ENCODE measurements at places on chromosomes 11 and 22. TPM values are rescaled to one million over a fixed set of nuclear protein-coding genes. Genes with fewer than 3 reads are reported as not detected.

The HBE1 gene
- polyA plus RNA-seq: not detected

The KRTAP5-10 gene
- polyA plus RNA-seq: not detected

The TRIM51 gene
- polyA plus RNA-seq: not detected

The BAIAP2L2 gene
- polyA plus RNA-seq: 34.7 TPM

The TRIM6 gene
- polyA plus RNA-seq: 1.0 TPM

The MAJIN gene
- polyA plus RNA-seq: not detected

The CALCA gene
- polyA plus RNA-seq: not detected

The FREY1 gene
- polyA plus RNA-seq: not detected

The ASRGL1 gene
- polyA plus RNA-seq: 22.8 TPM

The USH1C gene
- 114 TPM for polyA plus RNA-seq

The AQP11 gene
- 1.8 TPM for polyA plus RNA-seq

The FAM180B gene
- 0.12 TPM for polyA plus RNA-seq

The OVOL1 gene
- polyA plus RNA-seq: 22.7 TPM

The MYO18B gene
- 0.60 TPM for polyA plus RNA-seq

The GAS2 gene
- polyA plus RNA-seq: 1.2 TPM

The DDI1 gene
- polyA plus RNA-seq: not detected

The MUC5B gene
- 4.2 TPM for polyA plus RNA-seq

The CLP1 gene
- 13.2 TPM for polyA plus RNA-seq

The RBFOX2 gene
- polyA plus RNA-seq: 15.6 TPM

The CSF2RB gene
- polyA plus RNA-seq: 11.4 TPM

The SORL1 gene
- 3.2 TPM for polyA plus RNA-seq

The PTPN5 gene
- not detected for polyA plus RNA-seq

The RBM4B gene
- 6.6 TPM for polyA plus RNA-seq

The OR8D4 gene
- not detected for polyA plus RNA-seq

The MB gene
- polyA plus RNA-seq: 7.9 TPM

The LARGE2 gene
- polyA plus RNA-seq: 13.6 TPM

The OMP gene
- not detected for polyA plus RNA-seq

The SULT4A1 gene
- not detected for polyA plus RNA-seq

The IL10RA gene
- polyA plus RNA-seq: 27.1 TPM

The AP2A2 gene
- polyA plus RNA-seq: 21.0 TPM

The NFRKB gene
- 3.6 TPM for polyA plus RNA-seq

Data from sigmoid colon (tissue), 7 donors.